ENCODE measurements at places on chromosomes 7 and 10.

DNA sequence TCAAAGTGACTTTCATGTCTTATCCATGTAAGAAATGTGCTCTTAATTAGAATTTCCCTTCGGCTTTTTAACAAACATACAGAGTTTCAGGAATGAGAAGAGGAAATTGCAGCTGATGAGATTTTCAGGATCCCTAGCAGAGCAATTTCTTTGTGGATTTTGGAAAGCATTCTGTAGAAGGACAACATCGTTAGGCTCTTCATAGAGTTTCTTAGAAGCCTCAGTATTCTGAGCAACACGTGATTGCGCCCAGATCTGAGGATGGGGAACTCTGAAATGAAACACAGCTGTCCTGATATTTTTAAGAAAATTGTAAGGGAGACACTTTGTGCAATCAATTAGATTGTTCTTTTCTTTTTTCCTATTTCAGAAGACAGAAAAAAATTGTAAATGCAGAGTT, 85.8 kb downstream of the LHFPL3 start:
- DNase-seq, result no peak

GRCh38 chr7:149743476-149744255, 29.7 kb downstream of the ZNF467 start:
- DNase-seq, result no peak

GRCh38 chr10:71512761-71513539, 116.2 kb downstream of the CDH23 start:
- DNase-seq, result no peak

GRCh38 chr10:89240519-89240918, 11.1 kb downstream of the LIPA start:
- no peak for DNase-seq

DNA sequence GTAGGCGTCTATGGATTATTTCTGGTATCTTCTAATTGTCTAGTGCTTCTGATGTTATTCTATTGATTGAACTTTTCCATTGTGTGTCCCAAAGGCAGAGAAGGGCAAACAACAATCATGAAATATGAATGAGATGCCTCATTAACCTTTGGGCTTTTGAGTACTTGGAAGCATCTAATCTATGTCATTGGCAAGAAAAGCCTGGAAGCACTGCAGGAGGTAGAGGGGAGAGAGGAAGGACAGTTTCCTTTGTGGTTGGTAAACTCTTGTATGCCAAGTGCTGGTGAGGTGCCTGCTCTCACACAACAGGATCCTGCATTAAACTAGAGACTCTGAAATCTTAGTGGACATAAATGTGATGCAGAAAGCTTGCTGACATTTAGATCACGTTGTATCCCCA, 155.2 kb upstream of the TPK1 start:
- no peak for DNase-seq

DNA sequence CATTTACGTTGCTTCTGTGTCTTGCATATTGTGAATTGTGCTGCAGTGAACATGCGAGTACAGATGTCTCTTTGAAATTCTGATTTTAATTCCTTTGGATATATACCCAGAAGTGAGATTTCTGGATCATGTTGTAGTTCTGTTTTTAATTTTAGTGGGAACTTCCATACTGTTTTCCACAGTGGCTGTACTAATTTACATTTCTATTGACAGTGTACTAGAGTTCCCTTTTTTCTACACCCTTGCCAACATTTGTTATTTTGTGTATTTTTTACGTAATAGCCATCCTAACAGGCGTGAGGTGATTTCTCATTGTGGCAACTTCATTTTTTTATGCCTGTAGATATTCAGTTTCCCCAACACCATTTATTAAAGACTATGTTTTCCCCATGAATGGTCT, 144.7 kb upstream of the INHBA start:
- DNase-seq, result no peak

- no peak for DNase-seq
Measured at GRCh38 chr10:118310822-118311221, 31.3 kb downstream of the FAM204A start.

GRCh38 chr7:25240340-25240739, 12.1 kb upstream of the NPVF start:
- no peak for DNase-seq

DNA sequence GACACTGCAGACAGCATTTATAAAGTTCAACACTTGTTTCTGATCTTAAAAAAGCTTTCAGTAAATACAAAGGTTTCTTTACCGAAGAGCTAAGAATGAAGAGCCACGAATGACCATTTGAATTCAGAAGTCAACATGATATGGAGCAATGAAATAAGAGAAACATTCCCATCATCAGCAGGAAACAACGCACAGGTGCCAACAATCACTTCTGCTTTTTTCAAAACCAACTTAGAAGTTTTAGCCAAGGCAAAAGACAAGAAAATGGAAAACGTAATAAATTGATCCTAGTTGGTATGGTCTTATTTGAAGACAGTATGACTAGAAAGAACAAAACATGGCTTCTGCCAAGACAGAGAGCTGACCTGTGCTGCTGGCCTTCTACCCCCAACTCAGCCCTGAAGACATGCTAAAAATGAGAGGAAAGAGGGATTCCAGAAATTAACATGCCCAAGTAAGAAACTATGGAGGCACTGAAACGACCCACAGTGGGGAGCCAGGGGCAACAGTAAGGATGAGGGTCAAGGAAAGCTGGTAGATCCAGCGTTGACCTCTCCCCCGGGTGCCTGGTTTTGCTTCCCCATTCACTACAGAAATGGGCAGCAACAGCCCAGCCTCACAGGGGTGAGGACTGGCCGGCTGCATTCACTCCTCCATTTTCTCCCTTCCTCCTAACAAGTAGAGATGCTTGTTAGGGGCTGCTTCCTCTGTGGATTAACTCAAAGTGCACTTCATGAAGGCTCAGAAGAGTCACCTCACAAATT, 30.1 kb downstream of the VPS41 start:
- DNase-seq, result no peak

DNA sequence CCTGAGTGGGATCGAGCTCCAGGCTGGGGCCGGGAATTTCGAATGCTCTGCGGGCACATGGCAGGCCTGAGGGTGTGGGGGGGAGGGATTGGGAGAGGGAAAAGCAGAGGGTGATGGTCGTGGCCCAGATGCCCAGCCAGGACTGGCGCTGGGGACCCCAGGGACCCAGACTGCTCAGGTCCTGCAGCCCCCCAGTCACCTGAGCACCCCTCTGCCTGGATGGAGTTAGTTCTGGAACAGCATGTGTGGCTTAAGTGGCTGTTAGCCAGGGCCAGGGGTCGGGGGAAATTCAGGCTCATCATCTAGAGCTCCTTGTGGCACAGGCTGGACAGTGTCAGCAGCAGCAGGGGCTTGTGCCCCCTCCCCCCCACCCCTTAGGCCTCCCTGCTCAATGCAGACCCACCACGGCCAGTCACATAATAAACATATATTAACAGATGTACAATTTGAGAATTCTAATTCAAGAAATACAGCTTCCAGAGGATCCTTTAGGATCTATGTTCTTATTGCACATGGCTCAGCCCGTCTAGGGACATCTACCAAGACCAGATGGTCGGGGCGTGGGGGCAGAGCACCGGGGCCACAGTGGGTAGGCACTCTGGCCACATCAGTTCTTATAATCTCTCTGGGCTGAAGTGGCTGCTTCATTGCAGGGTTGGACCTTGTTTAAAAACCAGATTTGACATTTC, 22.2 kb downstream of the DNAJB12 start:
- no peak for DNase-seq

GRCh38 chr10:14102056-14102455, 228.7 kb downstream of the FRMD4A start:
- no peak for DNase-seq

DNA sequence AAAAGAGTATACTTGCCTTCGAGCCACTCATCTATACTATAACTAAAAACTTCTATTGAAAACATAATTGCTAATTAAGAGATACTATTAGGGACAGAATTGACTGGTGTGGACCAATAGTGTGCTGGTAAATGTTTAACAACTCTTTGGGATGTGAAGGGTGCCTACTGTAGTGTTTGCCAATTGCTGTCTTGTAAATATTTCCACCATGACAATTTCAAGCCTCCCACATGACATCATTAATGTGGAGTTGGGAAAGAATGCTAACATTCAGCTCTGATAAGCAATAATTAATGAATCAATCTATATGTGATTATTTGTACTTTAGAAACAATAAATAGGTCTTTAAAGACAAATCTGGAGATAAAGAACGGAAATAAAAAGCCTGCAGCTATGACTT, 136.8 kb downstream of the DGKB start:
- DNase-seq, result no peak

DNA sequence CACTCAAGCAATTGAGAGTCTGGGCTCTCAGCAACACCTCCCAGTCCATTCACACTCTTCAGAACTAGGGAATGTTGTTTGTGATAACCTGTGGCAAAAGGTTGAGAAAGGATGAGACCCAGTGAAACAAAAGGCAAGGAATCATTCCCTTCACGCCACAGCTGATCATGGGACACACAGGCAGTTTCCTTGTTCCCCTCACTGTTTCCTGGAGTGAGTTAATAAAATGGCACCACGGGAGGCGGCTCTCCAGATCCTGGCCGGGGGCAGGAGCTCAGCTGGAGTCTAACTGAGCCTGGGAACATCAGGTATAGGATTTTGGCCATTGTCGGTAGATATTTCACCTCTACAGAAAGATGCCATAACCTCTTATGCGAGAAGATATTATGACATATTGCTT, 107.3 kb upstream of the FAM171A1 start:
- no peak for DNase-seq

DNA sequence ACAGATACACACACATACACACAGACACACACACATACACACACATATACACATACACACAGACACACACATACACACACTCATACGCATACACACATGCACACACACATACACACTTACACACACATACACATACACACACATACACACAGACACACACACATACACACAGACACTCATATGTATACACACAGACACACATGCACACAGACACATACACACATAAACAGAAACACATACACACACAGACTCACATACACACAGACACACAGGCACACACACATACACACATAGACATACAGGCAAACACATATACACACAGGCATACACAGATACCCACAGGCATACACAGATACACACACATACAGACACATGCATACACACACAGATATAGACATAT, 143.9 kb upstream of the LYZL2 start:
- no peak for DNase-seq

DNA sequence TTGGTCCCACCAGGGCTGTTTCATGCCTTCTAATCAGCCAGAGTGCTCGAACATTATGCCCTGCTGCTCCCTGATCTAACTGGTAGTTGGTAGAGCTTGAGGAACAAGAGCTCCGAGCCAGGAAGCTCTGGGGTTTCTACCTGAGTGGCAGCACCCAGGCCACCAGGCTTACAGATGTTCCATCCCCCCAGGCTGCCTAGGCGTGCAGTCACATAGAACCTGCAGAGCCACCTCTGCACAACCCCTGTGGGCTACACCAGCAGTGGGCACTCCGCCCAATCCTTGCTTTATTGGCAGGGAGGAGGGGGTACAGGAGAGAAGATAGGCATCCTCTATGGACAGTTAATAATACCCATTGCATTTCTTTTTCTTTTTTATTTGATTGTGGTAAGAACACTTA, 21.8 kb downstream of the MAP3K8 start:
- DNase-seq, result no peak

GRCh38 chr10:112279433-112279832, 3.8 kb upstream of the TECTB start:
- DNase-seq, result no peak

DNA sequence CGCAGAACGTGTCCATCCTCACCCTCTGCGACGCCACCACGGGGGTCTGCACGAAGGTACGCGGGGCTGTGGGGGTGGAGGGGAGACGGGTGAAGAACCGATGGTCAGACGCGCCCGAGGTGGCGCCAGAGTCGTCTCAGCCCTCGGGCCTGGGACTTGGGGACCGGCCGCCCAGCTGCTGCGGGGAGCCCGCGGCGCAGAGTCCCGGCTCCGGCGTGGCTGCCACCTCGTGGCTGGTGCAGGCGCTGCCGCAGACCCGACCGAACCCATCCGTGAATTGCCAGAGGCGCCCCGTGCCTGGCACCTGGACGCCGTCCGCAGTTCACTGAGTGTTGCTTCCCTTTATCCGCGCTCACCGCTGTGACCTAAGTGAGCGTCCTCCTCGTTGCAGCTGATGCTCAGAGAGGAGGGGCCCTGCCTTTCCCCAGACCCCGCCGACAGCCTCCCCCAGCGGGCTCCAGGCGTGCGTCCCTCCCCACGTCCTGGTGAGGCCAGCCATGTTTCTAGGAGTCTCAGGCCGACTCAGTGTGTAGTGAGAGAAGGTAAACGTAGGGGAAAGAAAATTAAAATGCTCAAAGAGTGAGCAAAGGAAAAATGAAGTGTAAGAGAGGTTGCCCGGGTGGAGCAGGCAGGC, 208.7 kb downstream of the PAXIP1 start:
- no peak for DNase-seq

- no peak for DNase-seq
Measured at GRCh38 chr7:124996778-124997177, 67.2 kb upstream of the POT1 start.

DNA sequence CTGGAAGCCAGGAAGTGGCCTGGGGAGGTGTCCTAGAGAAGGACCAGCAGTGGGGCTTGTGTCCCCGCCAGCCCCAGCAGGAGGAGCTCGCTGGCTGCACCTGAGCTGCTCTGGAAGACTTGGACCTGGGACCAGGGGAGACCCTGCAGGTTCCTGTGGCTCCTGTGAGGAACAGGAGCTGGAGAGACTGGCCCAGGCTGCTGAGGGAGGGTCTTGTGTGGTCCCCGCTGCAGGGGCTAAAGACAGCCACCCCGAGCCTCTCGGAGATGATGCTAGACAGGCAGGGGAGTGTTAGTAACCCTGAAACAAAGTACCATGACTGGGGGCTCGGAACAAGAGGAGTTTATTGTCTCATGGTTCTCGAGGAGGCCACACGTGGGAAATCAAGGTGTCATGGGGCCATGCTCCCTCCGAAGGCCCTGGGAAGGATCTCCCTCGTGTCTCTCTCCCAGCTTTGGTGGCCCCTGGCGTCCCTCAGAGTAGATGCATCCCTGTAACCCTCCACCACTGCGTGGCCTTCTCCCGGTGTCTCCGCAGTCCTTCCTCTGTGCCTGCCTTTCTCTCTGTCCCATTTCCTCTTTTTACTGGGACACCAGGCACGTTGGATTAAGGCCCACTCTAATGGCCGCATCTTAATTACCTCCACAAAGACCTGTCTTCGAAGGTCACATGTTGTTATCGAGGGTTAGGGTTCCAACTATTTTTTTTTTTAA, 348.4 kb downstream of the GLRX3 start:
- no peak for DNase-seq

DNA sequence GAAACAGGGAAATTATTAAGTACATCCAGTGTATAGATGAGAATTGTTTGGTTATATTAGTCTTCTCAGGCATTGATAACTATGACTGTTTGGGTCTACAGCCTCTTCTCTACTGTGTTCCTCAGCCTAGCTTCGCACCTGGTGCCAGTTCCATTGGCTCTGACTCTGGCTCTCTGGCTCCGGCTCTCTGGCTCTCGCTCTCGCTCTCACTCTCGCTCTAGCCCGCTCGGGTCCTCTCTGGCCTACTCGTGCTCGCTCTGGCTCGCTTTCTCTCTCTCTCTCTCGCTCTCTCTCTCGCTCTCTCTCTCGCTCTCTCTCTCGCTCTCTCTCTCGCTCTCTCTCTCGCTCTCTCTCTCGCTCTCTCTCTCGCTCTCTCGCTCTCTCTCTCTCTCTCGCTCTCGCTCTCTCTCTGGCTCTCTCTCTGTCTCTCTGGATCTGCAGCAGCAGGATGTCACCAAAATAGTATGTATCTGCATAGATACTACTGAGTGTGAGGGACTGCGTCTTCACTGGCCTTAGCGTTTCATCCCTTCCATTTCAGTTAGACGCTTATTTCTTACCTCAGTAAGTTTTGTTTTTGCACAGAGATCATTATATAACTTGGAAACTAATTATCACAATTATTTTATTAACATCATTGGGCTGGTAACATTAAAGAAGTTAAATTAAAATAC, 6.5 kb upstream of the SSBP1 start:
- DNase-seq, result no peak

- no peak for DNase-seq
Measured at GRCh38 chr10:27481486-27481885, 22.6 kb upstream of the RAB18 start.

Data from effector memory CD4-positive, alpha-beta T cell (primary cell).